ENCODE measurements at places on chromosomes 12 and 14.

DNA sequence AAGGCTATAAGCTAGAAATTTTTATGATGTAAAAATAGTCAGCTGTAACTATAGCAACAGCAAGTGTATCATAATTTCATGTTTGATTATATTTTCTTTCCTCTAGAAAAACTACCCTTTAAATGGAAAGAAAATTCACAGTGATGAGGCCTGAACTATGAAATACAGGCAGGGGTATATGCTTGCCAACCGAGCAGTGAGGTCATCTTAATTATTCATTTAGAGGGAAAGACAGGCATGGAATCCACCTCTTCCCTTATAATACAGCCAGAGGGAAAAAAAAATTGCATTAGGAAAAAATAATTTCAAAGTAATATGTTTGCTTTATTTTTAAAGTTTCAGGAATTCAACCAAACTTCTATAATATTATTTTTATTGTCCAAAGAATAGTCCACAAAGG is 139.8 kb downstream of the EPS8 start:
- no peak for DNase-seq

DNA sequence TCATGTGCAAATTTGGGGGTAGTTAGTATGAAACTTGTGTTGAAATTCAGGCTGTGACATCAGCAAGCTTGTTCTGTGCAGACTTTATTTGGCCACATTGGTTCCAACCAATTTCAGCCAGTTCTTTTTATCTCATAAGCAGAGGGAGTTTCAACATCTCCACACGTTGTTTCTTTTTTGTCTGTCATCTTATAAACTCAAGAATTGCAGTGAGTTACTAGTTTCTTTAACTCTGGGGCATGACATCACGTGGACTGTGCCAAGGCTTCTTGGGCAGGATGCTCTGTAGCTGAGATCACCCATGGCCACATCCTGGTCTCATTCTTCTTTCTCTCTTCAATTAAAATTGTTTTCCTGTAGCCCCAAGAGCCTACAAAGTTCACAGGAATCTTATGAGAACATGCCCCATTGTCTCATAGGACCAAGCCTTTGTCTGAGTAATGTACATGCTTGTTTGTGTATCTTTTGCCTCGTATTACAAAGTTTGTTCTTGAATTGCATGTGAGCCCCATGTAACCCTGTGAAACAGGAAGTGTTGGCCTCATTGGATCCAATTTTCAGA is 982.0 kb upstream of the TMEM132C start:
- no peak for DNase-seq

- no peak for DNase-seq
Measured at GRCh38 chr12:51753980-51754675, 94.4 kb downstream of the FIGNL2 start.

- no peak for DNase-seq
Measured at GRCh38 chr14:90677484-90678050, 138.7 kb downstream of the TTC7B start.

GRCh38 chr12:28550757-28551704 is 360.8 kb downstream of the CCDC91 start:
- no peak for DNase-seq

DNA sequence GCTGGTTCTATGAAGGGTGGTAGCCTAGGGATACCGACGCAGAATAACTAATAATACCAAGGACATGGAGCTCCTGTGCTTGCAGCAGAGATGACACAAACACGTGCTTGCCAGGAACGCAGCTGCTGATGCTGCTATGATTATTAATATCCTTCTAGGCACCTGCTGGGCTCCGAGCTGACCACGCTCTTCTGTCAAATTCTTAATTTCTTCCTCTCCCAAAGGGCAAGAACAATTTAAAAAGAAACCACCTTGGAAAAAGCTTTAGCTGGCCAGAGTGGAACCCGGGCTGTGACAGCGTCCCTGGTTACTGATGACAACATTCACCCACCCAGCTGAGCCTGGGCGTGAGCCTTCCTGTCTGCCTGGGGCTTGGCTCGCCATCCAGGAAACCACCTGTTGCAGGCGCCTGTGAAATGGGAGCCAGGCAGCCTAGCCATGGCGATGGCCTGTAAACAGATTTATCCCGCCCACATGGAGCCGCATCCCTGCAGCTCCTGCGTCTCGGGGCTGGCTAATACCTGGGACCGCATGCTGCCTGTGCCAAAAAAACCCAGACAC is 28.8 kb downstream of the CLMN start:
- DNase-seq = peak; percentile 43

GRCh38 chr12:69843608-69844007 is 18.6 kb downstream of the MYRFL start:
- DNase-seq = no peak

DNA sequence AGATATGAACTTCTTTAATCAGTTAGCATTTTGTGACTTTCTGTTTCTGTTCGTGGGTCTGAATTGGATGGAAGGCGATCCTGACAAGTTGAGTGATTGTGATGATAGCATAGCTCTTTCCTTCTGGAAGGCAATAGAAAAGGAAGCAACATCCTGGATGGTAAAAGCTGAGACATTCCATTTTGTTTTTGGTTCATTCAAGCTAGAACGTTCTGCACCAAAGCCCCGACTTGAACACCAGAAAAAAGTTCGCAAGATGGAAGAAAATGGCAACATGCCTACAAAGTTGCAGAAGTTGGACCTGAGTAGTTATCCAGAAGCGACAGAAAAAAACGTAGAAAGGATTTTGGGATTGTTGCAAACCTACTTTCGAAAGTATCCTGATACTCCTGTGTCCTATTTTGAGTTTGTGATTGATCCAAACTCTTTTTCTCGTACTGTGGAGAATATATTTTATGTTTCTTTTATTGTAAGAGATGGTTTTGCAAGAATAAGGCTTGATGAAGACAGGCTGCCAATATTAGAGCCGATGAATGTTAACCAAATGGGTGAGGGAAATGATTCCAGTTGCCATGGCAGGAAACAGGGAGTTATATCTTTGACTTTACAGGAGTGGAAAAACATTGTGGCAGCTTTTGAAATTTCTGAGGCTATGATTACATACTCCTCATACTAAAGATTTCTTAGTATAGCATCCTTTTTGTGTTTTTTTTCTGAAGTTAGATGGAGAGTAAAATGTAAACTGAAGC is 896 bp downstream of the EID3 start:
- DNase-seq = no peak

DNA sequence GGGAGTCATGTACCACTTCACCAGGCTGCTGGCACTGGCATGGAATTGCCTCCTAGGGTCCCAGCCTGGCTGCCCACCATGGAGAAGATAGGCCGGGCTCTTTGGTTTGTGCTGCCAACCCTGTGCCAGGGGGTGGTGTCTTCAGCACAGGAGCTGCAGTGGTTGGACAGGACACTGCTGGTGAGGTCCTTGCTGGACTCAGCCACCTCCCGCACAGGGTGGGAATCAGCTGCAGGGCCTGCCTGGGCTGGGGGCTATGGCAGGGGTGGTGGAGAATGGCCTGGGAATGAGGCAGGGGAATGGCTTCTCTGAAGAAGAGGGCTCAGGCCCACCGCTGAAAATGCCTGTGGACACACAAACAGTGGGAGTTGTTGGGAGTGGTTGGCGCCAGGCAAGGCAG is 70.6 kb upstream of the CAPRIN2 start:
- DNase-seq = no peak

DNA sequence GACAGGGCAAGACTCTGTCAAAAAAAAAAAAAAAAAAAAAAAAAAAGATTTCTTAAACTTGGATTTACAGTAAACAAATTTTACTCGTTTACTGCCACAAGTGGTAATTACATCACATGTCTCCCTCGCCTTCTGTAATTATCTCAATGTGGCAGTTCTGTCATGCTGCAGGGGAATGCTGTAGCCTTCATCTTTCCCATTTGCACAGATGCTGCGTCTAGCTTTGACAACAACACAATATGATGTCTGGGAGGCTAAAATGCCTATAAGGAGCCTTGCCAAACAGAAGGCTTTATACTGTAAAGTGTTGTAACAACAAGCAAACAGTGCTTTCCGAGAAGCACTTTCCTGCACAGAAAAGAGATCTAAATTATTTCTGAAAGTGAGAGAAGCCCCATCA is 48.7 kb downstream of the ESR2 start:
- no peak for DNase-seq

DNA sequence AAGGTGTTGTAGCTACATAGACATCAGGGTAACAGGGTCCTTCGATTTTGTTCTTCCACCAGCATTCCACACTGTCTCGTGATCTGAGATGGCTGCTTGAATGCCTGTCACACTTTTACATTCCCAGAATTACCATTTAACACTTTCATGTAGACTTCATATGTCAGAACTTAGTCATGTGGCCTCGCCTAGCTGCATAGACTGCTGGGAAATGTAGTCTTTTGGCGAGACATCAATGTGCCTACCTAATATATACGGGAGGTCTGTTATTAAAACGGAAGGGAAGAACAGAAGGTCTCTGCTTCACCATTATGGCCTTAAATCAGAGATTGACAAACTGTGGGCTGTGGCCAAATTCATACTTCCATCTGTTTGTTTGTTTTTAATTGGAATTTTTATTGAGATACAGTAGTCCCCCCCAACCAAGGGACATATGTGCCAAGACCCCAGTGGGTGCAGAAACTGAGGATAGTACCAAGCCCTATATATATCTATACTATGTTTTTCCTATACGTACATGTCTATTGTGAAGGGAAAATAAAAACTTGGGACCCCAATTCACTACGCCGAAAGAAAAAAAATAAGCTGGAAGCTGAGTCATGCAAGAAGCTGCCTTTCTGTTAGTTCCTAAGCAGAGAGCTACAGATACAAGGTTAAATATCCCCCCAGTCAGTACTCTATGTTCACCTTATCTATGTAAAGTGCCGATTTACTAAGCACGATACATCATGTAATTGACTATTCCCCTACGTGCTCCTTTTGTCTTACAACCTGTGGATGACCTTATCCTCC is 11.3 kb upstream of the HRK start:
- DNase-seq = no peak

DNA sequence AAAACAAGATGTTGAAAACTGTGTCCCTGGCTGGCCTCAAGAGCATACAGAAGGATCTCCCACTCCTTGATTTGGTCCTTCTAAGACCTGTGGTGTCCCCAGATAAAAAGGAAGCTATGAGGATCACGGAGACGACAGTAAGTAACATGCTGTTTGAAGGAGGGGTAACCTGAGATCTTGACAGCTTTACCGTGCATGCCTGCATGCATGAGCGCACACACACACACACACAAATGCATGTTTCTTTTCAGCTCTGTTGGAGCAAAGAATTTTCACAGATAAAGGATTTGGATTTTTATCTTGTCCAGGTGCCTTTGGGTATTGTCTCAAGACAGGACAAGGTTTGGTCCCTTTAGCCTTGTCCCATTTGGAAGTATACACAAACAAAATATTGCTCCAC is 411.6 kb upstream of the CCDC196 start:
- DNase-seq = no peak

DNA sequence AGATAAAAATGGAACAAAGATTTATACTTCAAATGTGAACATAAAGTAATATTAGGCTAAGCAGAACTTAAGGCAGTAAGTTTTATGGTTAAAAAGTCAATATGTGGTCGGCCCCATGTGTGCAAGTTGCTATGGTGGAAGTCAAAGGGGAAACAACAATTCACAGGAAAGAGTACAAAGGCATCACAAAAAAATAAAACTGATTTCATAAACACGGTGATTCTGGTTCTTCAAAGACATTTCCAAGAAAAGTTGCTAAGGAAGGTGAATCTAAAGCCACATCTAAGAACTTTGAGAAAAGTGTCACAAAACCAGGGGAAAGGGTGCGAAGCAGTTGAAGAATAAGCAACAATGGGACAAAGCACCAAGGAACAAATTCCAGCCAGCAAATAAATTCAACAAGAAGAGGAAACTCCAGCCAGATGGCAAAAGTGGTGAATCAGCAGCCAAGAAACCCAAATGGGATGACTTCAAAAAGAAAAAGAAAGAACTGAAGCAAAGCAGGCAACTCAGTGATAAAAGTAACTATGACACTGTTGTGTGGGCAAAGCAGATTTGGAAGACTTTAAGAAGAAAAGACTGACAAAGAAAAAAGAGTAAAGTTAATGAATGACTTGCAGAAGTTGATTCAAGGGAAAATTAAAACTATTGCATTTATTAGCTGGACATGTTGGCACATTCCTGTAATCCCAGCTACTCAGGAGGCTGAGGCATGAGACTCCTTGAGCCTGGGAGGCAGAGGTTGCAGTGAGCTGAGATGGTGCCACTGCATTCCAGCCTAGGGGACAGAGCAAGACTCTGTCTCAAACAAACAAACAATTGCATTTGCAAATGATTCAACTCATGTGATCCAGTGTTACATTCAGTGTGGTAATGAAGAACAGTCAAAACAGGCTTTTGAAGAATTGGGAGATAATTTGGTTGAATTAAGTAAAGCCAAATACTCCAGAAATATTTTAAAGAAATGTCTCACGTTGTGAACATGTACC is 19.5 kb downstream of the PTGDR start:
- no peak for DNase-seq

DNA sequence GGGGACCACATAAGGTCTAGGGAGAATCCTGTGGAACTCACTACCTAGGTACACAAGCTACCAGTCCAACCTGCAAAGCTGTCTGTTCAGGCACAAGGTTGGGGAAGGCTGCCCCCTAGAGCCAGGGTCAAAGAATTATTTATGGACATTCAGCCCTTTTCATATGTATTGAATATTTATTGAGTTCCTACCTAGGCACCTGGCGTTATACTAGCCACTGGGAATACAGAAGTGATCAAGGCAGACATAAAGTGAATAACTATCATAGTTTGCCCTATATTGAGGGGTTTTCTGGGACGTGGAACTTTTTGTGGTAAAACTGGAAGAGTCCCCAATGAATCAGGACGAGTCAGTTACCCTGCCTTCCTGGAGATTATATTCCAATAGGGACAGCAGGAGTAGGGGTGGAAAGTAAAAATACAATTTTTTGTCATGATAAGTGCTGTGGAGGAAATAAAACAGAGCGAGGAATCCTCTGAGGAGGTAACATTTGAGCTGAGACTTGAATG is 5.8 kb upstream of the SLC48A1 start:
- DNase-seq = no peak

DNA sequence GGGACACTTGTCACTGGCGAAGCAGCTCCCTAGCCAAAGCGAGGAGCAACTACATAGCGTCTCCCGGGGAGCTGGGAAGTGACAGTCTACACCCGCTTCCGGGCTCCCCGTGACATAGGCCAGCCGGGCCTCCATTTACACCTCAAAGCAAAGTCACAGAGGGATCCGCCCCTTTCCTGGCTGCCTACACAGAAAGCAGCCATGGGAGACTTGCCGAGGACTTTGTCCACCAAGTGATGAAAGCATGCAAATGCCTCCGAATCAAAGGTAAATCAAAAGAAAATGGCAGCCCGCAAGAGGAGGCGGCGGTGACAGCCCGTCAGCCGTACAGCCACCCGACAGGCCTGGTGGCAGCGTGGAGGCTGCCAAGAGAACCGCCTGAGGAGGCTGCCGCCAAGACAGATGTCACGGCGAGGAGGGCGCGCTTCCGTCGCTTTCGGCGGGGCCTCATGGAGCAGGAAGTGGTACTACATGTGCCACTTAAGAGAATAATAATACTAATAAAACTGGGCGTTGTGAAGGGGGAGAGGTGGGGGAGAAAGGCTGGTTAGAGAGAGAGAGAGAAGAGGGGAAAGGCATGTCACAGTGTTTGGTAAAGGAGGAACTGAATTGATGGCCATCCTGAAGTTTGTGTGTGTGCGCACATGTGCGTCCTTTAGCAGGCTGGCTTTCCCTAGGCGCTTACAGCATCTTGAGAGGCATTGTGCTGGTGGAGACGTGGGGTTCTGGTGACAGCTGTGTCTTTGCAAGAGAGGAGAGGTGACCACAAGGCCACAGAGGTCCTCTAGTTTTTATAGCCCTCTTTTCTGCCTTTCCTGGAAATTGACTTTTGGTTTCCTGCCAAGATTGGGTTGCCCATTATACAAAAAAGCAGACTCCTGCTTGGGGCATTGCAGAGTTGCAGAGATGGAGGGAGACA is 661.7 kb downstream of the VRK1 start:
- peak; percentile 14 for DNase-seq

GRCh38 chr14:64800000-64800399 is 79.7 kb downstream of the SPTB start:
- no peak for DNase-seq

All from muscle of arm (tissue), 14 donors.